ENCODE measurements at places on chromosomes 5 and 9.

DNA sequence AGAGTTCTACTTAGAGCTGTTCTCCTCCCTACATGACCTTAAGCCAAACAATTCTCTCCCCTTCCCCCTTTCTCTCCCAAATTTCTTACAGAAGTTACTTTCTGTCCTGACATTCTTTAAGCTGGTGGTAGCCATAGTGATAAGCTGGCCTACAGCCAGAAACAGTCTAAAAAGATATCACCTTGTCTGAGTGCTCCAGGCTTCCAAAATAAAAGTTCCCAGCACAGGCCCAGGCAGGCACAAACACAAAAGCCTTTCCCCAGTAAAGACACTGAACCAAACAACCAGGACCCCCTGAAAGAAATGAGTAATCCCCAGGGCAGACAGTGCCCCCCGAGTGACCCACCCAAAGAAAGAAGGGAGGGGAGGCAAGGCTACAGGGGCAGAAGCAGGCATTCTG is 19.2 kb downstream of the SIL1 start:
- DNase-seq = peak; percentile 57

DNA sequence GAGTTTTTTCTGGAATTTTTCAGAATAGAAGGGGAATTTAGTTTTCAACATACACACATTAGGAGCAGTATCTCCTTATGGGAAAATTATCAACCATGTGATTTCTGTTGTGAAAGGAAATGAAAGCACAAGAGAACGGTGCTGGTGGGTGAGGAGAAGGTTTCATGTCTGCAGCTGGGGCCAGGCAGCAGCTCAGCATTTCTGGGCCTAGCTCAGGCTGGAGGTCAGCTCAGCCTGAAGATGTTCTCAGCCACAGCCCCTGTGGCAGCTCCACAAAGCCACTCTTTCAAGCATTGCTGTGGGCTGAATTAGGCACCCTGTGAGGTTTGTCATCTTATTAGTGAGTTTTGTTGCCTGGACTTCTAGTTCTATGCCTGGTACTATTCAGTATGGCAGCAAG is 90.3 kb downstream of the DIRAS2 start:
- DNase-seq = no peak

DNA sequence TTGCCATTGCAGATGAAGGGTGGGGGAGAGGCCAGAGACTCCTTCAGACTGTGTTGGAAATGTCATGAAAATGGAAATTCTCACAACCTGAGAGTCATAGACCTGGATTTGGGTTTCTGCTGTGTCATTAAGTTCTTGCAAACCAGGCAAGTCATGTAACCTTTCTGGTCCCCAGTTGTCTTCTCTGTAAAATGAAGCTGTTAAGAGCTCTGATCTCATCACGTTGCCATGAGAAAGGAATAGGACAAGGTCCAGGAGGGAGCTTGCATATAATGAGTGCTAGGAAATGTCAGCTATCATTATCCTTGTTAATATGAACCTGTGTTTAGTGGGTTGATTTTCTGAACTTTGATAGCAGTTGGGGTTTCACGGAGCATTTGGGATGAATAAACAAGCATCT is 59.1 kb downstream of the FGF1 start:
- DNase-seq = no peak

DNA sequence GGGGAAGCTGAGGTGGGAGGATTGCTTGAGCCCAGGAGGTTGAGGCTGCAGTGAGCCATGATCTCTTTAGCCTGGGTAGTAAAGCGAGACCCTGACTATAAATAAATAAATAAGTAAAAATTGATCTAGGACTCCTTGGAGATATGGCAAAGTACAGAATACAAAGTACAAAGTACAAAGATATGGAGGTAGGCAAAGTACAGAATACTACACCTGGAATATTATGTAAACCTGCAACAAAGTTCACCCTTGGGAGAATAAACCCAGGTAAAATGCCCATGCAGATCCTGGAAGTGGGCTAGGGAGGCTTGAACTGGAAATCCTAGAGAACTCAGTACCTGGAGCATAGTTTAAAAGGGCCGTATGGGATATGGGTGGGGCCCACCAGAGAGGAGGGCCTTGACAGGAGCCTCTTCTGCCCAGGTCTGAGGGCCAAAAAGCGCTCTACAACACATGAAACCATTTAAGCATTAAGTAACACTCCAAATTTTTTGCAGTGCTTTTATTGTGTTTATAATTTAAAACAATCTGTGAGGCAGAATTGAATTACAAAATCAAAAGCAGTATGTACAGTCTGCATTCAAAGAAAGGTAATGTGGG is 20.7 kb downstream of the TTC1 start:
- DNase-seq = no peak

DNA sequence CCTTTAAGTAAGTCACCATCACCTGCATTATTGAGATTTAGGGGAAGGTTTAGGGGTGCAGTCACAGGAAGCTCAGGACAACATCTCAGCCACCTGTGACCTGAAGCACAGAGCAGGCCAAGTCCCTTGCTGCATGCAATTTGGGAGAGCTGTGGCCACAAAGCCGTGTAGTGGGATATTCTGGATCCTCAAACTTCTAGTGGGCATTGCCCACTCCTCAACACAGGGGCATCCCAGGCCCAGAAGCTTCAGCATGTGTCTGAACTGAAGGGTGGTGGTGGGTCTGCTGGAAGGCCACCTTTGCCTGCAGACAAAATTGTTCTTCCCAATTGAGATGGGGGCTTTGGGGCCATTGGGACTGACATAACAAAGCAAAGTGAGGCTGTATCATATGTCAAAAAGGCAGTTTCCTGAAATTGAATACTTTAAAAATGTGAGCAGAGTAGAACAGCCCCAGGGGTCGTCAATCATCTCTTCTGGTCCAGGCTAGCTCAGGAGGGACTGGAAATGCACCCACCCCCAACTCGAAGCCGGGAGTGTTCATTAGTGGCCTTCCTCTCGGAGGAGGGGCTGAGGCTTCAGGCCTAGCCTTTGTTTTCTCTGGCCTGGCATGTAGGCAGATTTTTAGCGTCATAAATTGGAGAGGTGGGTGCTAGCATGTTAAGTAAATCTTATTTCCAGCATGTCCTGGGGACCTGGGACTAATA is 2.8 kb upstream of the GADD45G start:
- no peak for DNase-seq

DNA sequence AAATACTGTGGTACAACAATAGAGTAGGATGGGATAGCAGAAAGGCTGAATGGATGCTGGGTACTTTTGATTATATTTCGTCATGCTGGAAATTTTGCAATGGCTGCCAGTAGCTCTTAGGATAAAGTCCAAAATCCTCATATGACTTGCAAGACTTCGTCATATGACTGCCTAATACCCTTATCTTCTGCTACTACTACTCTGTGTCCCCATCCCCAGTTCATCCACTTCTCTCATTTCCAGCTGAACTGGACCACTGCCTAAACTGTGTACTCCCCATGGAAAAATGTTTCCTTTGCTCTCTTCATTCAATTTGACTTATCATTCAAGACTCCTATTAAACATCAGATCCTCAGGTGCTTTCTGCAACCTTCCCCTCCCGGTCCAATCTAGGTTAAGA is 212.9 kb downstream of the BRINP1 start:
- DNase-seq = no peak

DNA sequence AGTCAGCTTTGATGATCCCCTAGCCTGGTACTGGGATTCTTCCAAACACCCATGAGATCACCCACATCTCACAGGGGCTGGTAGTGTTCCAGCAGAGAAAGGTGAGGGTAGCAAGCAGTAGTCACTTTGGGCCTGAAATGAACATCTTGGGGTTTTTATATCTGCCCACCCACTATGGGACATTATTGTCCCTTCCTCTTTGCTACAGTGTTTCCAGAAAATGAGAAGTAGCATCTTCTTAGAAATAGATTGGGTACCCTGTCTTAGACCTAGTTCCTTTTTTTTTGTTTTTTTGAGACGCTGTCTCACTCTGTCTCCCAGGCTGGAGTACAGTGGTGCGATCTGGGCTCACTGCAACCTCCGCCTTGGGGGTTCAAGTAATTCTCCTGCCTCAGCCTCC is 249.2 kb upstream of the ANKRD55 start:
- DNase-seq = no peak

DNA sequence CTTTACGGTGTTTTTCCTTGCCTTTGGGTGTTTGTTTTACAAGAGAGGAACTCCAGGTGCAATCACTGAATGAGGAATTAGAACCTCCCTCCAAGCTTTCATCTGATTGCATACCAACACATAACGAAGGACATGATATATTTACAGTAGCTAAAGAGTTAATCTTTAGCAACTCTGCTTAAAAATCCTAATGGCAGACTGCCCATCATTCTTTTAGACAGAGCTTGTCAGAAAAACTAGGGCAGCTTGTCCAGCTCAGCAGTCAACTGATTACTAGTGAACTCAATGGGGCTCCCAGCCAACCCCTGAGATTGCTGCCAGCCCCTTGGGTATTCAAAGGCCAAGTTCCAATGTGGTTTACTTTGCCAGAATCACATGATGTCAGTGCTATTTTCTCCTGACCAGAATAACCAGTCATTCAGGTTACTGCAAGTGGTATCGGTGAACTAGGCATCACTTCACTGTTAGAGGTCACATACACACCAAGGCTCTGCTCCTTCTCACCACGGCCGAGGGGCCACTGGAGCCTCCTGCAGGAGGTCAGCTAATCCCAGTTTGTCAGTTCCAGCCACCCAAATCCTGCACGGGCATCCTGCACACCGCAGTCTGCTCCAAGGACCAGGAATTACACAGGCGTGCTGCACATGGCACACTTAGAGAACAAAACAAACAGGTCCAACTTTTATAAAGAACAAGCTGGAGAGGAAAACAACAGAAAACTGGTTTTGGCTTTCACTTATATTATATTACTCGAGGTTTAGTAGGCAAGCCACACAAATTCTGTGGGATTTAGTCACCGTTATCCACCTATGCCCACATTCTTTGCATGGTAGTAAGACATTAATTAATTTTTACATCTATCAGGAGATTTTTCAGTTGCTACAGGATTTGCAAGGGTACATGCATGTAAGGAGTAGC is 62.5 kb downstream of the NFIB start:
- DNase-seq = peak; percentile 93

DNA sequence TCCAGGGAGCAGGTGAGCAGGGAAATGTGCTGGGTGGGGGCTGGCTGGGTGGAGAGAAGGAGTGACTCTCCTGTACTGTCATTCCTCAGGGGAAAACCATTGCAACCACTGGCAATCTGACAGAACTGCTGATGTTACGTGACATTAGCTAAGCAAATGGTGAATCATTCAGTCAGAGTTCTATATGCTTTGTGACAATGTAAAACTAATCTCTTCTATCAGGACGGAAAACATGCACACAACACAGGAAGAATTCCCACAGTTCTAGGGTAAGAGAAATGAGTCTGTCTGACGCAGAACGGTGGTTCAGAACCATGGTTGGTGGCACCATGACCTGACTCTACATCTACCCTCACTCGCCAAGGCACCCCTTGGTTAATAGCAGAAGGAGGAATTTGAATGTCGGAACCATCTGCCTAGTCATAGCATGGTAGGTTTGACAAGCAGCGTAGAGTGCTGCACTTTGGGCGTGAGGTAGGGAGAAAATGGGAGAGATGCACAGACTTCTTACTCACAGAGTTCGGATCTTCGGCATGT is 243.6 kb upstream of the PANK3 start:
- no peak for DNase-seq

DNA sequence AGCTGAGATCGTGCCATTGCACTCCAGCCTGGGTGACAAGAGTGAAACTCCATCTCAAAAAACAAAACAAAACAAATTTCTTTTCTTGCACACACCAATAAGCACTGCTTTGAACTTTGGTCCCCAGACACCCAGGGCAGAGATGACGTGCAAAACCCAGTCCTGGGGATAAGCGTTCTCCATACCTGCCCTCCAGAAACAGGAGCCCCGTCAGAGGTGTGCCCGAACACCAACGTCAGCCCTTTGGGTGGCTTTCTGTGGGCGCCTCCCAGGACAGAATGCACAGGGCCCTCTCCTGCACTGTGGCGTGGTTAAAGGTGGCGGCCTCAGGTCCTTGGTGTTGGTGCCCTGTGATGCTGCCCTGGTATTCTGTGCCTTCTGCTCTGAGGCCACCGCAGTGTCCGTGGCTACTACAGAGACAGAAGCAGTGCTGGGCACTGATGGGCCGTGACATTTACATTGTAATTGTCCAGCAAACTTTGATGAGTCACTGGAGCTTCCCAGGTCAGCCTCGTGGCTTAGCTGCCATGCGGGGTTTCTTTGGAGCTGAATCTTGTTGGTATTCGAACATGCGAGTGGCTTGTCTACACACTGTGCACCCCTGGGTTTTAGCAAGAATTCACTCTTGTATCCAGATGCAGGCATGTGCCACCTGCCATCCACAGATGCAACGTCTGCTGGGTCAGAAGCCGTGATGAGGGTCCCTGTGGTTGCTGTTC is 9.8 kb downstream of the PPP1R26 start:
- no peak for DNase-seq

DNA sequence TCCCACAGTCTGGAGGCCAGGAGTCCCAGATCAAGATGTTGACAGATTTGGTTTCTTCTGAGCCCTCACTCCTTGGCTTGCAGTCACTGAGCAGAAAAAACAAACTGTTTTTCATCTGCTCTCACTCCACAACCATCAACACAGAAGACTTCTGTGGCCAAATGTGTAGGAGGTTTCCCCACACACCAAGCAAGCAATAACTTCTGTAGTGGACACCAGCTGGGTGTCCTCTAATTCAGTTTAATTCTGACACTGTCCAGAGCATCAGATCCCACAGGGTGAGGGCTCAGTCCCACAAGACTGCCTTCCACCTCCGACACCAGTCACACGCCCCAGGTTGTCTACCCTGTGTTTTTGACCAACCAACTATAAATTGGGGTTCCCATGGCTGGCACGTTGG is 209.9 kb downstream of the AOPEP start:
- no peak for DNase-seq

DNA sequence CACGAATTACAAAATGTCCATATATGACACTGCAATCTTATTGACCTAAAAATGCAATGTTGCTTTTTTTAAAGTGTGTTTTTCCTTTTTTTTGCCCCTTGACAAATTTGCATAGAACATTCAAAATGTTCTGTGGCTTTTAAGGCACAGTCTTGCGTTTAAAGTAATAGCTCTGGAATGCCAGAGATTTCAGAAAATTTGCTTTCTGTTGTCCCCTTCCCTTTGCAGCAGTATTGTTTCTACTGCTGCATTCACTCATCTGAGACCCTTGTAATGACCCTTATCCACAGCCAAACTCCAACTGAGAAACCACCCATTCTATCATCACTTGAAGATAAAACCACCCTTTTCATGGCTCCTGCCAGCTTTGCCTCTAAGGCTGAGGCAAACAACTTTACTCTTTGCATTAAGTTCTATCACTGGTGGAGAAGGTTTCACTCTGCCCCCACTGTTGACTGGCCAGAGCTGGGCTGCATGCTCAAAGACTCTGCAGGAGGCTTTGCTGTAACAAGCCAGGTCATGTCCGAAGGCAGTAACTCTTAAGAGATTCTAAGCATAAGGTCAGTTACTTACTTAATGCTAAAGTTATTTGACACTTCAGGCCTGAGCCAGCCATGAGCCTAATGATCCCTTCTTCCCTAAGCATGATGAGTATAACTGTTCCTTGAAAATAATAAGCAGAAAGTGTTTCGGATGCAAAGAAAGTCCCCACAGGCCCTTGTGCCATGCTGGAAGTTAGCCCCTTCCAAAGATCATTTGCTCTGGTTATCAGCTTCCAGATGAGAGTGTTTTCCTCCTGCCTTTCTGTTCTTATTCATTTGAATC is 101.9 kb downstream of the CD180 start:
- DNase-seq = no peak

GRCh38 chr5:65475895-65476294 is 5.8 kb downstream of the ADAMTS6 start:
- DNase-seq = no peak

- no peak for DNase-seq
Measured at GRCh38 chr5:90994796-90995195, 388.3 kb downstream of the ARRDC3 start.

GRCh38 chr9:27473111-27473529 is 51.0 kb upstream of the IFNK start:
- DNase-seq = peak; percentile 53
